Activated CD4-positive, alpha-beta T cell treated with anti-CD3 and anti-CD28 coated beads, Interleukin-2, amount 50 U/mL, for 1 hour (primary cell): ENCODE measurements at places on chromosomes 1 and 21.
A peak's percentile ranks its signal among the peaks of the same experiment; 100 is the strongest.

GRCh38 chr1:219446288-219446687 lies 166.6 kb downstream of the ZC3H11B start:
- DNase-seq: no peak

DNA sequence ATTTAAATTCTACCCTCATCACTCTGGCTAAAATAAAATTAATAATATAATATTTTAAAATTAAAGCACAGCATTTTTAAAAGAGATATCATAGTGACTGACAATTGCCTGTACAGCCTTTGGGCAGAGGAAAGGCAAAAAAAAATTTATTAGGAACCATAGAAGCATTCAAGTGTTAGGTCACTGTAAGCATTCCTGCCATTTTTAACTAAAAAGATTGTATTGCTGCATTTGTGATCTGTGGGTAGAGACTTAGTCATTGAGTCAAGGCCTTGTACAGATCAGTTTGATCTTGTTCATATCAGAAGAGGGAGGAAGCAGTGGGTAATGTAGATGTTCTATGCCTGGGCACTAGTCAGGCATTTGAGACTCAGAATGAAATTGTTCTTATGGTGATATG lies 109.9 kb downstream of the LYPLAL1 start:
- DNase-seq: no peak

- DNase-seq: no peak
Measured at GRCh38 chr1:165884690-165885304, 57.4 kb downstream of the UCK2 start.

- no peak for DNase-seq
Measured at GRCh38 chr1:170032531-170033280, 41.8 kb downstream of the KIFAP3 start.

GRCh38 chr21:40947713-40948112 lies 100.8 kb upstream of the DSCAM start:
- no peak for DNase-seq

DNA sequence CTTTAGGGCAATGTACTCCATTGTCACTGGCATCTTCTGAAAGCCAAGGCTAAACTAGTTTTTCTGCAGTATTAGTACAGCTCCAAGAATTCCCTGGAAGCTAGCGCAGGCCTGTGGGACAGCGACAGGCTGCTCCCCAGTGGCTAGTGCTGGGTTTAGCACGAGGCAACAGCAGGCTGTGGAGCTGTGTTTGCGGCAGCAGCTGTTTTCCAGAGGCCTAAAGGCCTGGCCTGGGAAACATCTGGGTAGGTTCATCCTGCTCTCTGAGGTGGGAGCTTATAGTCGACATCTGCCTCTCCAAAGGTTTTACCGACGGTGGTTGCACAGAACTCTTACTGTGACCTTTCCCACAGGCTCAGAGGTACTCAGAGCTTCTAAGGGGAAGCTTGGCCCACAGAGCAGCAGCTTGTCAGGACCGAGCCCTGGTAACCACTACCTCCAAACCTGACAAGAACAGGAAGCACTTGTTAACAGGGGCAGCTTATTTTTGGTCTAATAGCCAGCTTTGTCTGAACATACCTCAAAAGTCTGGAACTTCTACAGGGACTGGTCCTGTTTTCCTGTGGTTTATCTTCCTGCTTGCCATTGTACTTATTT lies 17.2 kb downstream of the CC2D1B start:
- DNase-seq: no peak

- no peak for DNase-seq
Measured at GRCh38 chr1:59316497-59317128, 19.7 kb downstream of the FGGY start.

GRCh38 chr1:107432108-107432507 lies 291.3 kb downstream of the NTNG1 start:
- no peak for DNase-seq

GRCh38 chr1:112460615-112461014 lies 48.1 kb upstream of the WNT2B start:
- no peak for DNase-seq

DNA sequence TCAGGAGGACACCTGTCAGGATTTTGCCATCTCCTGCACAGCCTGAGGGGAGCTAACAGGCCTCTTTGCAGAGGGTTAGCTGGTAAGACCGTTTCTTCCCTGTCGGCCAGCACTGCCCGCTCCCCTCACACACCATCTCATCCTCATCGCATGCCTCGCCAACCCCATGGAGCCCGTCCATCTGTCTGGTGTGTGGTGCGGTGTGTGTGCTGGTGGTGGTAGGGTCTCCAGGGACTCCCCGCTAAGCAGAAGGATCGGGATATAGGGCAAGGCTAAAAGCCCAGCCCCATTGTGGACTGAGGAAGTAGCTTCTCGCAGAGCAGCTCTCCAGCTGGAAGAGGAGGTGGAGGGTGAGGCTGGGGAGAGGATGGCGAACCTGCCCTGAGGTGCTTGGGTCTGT lies 6.8 kb upstream of the SFN start:
- DNase-seq: no peak

DNA sequence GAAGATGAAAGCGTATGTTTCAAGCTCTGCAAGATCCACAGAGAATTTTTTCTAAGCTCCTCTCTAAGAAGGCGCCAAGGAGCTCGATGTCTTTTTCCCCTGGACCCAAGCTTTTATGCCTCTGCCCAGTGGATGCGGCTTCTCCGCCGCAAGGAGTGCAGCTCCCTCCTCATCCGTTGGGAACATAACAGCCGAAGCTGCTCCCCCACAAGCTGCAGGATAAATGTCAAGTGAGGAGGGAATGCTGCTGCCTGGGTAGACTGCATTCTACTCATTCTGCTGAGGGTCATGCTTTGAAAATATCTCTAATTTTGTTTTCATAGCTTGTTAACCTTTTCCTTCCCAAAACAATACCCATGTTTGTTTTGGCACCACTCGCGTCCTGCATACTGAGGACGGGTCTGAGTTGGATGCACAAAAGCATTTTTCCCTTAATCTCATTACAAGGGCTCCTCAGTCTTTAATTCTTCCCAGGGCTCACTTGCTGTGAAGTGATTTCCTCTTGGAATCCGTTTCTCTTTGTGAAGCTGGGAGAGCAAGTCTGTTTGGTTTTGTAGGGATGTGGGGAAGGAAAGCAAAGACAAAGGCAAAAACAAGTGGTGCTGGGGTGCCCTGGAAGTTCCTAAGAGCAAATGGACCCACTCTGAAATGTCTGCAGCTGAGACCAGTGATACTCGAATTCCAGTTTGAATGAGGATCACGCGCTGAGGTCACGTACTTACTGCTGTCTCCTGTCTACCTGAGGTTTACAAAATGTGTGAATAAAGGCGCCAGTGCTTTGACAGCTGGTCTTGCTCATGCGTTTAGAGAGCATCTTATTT lies 134.0 kb upstream of the IRF2BP2 start:
- DNase-seq: no peak

DNA sequence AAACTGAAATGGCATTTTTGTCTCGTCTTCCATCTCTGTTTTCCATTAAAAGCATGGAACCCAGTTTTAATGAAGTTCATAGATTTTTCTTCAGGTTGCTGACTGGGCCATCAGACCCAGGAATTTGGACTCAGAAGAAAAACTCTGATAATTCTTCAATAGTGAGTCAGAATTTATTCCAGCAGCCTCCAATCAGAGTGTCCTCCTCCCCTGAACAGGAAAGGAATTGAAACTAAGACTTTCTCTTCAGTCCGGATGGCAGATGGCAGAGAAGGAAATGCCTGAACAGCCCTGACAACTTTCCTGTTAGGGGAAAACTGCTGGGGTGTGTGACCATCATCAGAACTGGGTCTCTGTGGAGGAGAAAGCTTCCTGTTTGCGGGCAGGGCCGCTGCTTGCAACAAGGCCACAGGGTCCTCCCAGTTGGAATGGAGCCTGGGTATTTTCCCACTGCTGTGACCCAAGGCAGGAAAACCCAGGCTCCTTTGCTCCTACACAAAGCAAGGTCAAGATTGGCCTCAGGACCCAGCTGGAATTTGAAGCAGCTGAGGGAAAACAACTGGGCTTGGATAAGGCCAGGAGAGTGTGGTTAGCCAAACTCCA lies 20.7 kb downstream of the CD34 start:
- no peak for DNase-seq

- no peak for DNase-seq
Measured at GRCh38 chr1:55986003-55986402, 593.4 kb downstream of the PLPP3 start.

- no peak for DNase-seq
Measured at GRCh38 chr1:37157634-37158033, 123.3 kb upstream of the GRIK3 start.

DNA sequence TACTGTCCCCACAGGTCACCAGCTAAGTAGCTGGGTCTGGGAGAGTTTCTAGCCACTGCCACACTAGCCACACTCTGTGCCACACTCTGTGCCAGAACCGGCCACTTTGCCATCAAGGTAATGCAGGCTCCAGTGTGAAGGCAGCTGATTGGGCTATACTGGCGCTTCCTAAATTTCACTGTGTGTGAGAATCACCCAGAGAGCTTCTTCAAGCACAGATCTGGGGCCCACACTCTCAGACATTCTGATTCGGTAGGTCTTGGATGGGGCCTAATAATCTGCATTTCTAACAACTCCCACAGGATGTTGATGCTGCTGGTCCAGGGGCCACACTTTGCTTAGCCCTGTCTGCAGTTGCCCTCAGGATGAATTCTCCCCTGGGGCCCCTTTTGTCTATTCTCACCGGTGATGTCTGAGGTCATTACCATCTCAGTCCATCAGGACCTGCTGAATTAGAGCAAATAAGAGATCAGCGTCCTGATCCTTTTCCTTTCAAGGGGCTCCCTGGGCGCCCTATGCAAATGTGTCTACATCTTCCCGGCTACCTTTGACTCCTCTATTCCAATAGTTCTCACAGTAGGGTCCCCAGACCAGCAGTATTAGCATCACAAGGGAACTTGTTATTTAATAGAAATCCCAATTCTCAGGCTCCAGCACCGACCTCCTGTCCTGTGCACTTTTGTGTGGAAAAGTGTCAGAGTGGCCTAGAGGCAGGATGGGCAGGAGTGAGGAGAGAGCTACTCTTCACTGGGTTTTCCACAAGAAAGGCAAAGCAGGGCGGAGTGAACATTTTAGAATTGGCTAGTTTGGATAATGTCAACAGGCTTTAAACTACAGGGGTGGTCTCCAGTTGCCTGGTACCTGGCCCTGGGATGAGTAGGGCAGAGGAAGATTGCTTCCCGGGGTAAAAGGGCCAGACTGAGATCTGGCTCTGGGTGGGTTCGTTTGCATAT lies 24.7 kb upstream of the LRRN2 start:
- DNase-seq: no peak

DNA sequence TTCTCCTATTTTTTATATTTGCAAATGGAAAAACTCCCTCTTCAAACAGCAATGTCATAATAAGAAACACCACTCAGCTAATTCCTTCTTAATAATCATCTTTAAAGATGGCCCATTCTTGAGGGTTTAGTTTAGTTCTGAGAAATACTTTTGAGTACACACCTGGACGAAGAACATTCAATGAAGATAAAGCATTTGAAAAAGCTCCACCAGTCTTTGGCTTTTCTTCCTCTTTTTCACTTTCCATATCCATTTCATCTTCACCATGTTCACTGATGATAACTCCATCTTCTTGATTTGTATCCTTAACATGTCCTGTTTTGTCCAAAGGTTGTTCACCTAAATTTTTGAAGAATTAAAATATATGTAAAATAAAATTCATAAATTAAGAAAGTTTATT lies 7.4 kb downstream of the PAXBP1 start:
- no peak for DNase-seq

DNA sequence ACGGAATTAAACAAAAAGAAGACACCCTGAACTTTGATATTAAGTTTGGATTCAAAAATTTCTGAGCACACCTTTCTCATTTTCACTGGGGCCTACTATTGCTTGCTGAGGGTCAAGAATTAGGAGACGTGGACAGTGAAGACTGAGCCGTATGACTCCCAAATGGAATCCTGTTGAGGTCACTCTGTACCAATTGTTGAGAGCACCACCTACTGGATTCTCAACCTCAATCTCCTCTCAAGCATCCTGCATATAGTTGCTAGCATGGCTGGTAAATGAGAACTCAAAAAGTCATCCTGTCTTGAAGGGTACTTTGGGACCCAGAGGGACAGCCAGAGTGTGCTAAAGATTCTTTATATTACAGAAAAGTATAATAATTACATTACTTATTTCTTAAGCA lies 20.2 kb upstream of the MTR start:
- no peak for DNase-seq

- DNase-seq: peak; percentile 47
Measured at GRCh38 chr1:154747740-154748404, 122.2 kb downstream of the KCNN3 start.

GRCh38 chr1:67532452-67533216 lies 102.4 kb upstream of the SERBP1 start:
- no peak for DNase-seq
